Pancreas (tissue), 10 donors: ENCODE measurements at places on chromosomes 7 and 10.

DNA sequence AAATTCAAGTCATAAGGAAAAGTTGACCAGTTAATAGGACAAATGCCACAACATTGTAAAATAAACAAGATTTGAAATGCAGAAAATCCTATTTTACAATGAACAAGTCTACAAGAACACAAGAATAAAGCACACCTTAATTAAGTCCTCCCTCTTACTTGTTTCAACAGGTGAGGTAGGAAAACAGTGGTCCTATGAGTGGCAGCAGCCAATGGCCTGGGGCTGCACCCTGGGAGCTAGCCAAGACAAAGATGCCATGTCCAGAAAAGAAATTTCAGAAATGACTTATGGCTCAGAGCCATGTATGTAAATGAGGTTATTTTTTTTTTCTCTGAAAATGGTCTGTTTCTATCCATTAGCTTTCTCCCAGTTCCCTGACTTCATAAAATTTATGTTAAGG lies 14.3 kb downstream of the KLLN start:
- no peak for DNase-seq

GRCh38 chr7:44218418-44219201 lies 17.8 kb downstream of the YKT6 start:
- peak; percentile 19 for DNase-seq

DNA sequence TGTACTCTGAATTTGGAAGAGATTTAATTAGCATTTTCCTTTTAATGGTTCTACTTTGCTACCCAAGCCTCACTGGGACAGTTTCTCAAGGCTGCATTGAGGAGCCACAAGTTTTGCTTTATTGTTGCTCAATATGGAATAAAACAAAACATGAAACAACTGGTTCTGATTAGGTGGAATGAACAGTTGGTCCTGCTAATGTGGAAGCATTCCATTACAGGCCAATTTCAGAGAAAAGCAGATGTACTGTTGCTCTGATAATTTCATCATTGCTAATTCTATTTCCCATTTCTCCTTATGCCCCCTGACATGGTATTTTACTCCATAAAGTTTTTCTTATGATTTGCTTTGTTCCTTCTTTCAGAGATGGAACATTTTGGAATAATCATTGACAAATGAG lies 66.0 kb upstream of the PAPSS2 start:
- no peak for DNase-seq

GRCh38 chr10:128422999-128423398 lies 296.8 kb upstream of the MKI67 start:
- DNase-seq: no peak

- no peak for DNase-seq
Observed at GRCh38 chr10:78023741-78024140, 5.6 kb downstream of the POLR3A start.

DNA sequence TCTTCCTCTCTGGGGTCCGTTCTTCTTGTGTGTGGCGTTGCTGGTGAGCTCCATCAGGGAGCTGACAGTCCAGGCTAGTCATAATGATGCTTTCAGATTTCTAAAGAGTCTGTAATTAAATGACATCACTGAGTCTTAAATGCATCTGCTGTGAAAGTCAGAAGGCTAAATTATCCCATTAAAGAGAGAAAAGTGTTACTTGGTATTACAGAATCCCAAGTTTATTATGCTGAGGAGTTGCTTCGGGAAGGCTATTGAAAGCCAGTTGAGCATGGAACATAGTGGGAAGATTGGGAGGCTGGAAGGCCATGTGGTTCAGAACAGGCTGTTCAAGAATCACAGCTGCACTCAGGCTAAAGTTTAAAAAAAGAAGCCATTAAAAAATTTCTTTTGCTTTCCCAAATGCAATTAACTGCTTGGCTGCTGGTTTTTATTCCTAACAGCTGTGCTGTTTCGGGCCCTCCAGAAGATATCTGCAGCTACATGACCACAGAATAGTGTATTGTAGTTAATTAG lies 342.6 kb upstream of the LRGUK start:
- no peak for DNase-seq

DNA sequence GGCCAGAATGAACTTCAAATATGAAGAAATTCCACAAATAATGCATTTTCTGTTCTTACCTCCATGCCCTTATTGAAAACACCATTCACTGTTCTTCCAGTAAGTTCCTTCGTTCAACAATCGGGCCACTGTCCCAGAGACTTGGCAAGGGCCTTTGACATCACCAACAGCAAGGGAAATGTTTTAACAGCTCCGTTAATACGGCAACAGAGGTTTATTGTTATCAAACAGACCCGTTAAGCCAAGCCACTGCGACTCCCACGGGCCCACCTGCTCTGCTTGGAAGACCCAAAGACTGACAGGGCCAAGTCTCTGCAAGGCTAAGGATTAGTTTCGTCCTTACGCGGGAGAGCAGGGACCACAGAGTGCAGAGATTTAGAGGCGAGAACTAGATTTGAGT lies 43.4 kb upstream of the LYZL1 start:
- DNase-seq: no peak

- DNase-seq: no peak
Observed at GRCh38 chr7:131208777-131209176, 118.9 kb upstream of the MKLN1 start.

- peak; percentile 13 for DNase-seq
Observed at GRCh38 chr10:119136084-119136483, 29.4 kb downstream of the SFXN4 start.

DNA sequence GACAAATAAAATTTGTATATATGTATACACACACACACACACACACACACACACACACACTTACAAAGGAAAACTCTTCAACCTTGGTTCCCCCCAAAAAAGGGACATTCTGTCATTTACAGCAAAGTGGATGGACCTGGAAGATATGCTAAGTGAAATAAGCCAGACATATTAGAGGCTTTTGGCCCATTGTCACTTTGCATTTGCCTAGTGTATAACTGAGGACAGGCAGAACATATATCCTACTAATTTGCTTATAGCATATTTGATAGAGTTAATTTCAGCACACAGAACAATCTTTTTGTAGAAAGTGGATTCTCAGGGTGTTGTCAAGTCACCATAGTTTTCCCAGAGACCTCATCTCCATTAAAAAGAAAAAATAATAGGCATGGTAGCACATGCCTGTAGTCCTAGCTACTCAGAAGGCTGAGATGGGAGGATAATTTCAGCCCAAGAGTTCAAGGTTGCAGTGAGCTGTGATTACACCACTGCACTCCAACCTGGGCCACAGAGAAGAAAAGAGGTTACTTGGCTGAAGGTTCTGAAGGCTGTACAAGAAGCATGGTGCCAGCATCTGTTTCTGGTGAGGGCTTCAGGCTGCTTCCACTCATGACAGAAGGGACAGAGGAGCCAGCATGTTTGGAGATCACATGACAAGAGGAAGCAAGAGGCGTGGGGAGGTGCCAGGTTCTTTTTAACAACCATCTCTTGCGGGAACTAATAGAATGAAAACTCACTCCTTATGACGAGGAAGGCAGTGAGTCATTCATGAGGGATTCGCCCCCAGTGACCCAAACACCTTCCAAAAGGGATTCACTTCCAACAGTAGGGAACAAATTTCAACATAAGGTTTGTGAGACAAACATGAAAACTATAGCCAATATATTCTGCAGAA lies 135.6 kb downstream of the TMEM168 start:
- DNase-seq: no peak

GRCh38 chr7:156906200-156906649 lies 13.2 kb upstream of the LMBR1 start:
- no peak for DNase-seq

- DNase-seq: no peak
Observed at GRCh38 chr7:1817061-1817712, 147.1 kb downstream of the ELFN1 start.

GRCh38 chr7:99860281-99861127 lies 16.3 kb downstream of the OR2AE1 start:
- DNase-seq: peak; percentile 13

DNA sequence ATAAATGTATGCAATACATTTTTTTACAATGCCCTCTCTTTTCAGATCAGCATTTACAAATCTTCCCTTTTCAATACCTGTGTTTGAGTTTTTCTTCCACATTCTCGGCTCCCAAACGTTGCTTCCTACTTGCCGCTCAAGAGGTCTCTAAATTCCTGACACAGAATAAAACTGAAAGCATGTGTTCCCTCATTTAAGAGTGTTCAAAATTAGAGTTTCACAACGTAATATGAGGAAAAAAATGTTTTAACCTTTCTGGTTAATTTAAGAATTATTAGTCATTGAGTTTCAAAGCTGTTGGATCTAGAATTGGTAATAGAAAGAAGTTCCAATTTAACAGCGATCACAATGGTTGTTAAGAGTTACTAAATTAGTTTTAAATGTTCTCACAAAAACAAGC lies 100.4 kb downstream of the ARID5B start:
- no peak for DNase-seq

DNA sequence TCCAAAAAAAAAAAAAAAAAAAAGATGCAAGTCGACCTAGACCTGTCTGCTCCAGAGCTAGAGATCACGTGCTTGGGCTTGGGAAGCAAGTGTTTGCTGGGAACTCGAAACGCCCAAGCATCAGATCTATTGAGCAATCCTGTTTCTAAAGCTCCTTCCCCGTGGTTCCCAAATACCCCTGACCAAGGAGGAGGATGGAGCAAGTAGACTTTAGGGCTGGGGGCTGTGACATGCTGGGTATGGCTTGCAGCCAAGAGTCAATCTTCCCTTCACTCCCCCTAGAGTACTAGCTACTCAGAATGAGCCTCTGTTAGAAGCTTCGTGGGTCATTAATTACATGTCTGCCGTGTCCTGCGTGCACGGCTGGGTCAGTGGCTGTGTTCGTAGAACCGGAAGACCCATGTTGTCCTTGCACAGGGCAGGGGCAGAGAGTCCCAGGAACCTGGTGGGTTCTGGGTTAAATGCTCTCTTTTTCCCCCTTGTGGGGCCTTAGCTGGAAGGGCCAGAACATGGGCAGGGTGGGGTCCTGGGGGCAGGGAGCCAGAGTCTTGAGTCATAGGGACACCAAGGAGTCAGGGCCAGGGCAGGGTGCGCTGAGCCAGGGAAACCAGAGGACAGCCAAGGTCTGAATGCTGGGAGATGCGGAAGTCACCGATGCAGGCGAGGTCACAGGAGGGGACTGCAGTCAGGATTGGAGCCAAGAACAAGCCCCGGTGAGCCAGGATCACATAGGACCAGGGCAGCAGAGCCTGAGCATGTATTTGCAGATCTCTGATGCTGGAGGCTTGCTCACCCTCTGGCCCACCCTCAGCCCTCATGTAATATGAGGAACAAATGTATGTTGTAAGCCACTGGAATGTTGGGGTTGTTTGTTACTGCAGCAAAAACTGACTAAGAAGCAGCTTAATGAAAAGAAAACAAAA lies 34.6 kb upstream of the TPST1 start:
- no peak for DNase-seq

DNA sequence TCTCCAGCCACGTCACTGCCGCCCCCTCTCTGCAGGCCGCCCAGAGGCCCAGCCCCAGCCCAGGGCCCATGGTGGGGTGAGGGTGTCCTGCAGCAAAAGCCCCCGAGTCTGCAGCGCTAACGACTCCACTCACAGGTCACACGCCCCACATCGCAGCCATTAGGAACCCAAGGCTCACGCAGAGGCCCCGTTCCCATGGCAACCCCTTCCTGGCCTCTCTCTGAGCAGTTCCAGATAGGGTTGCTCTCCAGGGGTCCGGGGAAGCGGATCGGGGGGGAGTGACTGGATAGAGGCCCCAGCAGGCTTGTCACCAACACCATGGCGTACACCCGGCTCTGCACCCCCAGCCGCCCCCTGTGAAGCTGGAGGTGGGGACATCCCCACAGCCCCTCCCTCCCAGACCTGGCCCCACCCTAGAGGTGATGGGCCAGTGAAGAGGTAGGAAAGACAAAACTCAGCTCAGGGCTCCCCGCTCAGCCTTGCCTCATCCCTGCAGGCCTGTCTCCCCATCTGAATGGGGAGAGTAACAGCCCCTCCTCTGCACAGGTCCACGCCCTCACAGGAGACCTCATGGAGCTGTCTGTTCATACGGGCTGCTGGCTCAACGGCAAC lies 41.2 kb downstream of the TNRC18 start:
- no peak for DNase-seq

DNA sequence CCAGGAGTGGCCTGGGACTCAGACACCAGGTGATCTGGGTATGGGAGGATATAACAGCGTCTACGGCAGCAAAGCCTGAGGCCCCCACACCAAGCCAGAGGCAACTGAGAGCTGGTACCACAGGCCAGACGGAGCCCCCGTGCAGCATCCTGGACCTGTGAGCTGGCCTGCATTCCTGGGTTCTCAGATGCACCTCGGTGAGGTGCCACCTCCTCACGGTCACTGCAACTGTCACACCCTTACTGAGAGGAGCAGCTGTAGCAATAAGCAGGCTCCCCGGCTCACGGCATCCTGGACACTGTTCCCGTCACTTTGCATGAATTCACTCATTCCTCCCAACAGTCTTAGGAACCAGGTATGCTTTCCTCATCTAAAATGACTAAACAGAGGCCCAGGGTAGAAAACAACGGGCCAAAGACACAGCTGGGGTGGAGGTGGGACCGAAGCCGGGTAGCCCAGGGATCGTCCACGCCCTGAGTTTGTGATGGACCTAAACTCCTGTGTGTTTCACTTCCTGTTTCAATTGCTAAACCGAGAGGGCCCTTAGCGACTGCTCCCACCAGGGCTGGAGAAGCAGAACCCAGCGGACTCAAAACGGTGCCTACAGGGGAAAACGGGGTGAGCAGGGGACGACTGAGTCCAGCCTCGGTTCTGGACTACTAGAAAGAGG lies 98.7 kb downstream of the CTBP2 start:
- DNase-seq: no peak

DNA sequence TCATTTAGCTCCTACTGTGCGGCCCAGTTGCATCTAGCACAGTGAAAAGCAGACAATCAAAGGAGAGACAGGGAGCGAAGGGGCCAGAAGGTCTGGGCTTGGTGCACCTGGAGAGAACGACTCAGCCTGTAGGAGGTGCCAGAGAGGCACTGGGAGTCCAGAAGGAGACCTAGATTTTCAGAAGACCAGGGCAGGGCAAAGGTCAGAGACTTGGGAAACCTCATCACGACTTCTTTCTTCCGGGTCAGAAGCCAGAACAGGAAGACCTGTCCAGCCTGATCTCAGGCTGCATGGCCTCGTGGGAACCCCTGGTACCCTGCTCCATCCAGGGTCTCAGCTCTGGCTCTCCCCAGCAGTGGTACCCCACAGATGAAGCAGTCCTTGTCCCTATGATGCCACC lies 5.2 kb downstream of the AGAP3 start:
- DNase-seq: no peak

DNA sequence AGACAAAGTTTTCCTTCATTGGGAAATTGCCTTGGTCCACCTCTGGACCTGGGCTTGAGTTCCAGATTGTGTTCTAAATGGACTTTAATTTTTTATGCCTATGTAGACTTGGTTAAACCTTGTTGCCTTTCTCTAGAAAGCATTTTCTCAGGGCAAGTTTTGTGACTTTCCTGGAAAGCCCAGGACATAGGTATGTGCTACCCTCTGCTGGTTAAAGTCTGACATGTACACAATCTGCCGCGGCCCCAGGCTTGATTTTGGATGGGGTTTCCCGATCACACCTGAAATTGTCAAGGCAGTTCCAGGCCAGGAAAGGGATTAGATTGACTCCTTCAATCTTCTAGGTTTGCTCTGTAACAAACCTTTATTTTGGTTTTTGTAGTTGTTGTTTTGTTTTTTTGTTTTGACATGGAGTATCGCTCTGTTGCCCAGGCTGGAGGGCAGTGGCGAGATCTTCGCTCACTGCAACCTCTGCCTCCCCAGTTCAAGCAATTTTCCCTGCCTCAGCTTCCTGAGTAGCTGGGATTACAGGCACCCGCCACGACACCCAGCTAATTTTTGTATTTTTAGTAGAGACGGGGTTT lies 14.1 kb upstream of the AKR1B10 start:
- peak; percentile 64 for DNase-seq

- no peak for DNase-seq
Observed at GRCh38 chr7:92639213-92639896, 49.2 kb upstream of the FAM133B start.
